ENCODE measurements at places on chromosomes 1 and 21.
A peak's percentile ranks its signal among the peaks of the same experiment; 100 is the strongest.

DNA sequence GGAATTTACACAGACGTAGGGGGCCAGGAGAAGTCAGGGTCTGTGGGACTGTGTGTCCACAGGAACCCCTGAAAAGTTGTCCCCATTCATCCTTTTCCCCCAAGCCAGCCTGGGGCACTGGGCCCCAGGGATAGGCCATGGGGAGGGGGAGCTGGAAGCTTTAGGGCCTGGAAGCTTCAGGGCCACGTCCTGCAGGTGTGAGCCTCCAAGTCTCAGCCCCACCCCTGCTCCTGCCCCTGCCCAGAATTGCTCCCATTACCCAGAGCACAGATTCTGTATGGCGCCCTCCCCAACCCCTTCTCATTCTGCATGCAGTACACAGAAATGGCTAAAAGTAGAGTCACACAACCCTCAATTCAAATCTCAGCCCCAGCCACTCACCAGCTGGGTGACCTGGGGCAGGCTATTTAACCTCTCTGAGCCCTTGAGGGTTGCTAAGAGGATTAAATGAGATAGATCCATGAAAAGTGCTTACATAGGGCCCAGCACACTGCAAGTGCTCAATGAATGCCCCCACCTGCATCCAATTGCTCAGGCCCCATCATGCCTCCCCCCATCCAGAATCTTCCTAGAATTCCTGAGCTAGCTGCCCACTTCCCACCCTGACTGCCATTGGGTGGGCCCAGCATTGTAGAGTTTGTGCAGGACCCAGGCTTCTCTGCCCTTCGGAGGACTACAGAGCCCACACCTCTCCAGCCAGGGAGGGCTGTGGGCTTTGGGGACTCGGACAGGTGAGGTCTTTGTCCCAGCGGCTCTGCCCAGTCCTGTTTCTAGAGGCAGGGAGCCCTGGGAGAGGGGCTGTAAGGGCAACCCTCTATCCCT lies 6.5 kb downstream of the RAP1GAP start:
- DNase-seq: no peak

GRCh38 chr1:199794105-199794863 lies 233.2 kb upstream of the NR5A2 start:
- DNase-seq: no peak

DNA sequence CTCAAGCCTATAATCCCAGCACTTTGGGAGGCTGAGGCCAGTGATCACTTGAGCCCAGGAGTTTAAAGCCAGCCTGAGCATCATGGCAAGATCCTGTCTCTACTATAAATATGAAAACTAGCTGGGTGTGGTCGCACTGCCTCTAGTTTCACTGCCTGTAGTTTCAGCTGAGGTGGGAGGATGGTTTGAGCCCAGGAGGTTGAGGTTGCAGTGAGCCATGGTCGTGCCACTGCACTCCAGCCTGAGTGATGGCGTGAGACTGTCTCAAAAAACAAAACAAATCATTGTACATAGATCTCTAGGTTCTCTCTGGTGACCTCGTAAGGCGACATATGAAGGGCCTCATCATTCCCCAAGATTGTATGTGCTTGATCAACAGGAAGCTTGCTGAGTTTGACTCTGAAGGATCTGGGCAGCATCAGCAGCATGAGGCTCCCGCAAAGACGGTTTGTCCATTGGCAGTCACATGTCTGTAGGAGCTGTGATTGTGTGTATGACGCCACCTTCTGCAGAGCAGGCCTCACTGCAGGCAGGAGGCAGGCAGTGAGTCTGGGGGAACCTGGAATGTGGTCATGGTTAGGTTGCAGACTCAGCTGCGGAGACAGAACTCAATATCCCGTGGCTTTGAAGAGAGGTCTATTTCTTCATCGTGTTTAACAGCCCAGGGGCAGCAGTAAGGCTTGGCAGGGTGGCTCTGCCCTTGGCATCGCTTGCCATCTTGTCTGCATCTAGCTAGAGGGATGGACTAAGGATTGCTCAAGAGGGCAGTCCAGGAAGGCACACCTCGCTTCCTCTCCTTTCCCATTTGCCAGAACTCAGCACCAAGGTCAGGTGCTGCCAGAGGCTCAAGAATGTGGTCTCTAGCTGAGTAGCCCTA lies 14.0 kb downstream of the ATP5PO start:
- no peak for DNase-seq

DNA sequence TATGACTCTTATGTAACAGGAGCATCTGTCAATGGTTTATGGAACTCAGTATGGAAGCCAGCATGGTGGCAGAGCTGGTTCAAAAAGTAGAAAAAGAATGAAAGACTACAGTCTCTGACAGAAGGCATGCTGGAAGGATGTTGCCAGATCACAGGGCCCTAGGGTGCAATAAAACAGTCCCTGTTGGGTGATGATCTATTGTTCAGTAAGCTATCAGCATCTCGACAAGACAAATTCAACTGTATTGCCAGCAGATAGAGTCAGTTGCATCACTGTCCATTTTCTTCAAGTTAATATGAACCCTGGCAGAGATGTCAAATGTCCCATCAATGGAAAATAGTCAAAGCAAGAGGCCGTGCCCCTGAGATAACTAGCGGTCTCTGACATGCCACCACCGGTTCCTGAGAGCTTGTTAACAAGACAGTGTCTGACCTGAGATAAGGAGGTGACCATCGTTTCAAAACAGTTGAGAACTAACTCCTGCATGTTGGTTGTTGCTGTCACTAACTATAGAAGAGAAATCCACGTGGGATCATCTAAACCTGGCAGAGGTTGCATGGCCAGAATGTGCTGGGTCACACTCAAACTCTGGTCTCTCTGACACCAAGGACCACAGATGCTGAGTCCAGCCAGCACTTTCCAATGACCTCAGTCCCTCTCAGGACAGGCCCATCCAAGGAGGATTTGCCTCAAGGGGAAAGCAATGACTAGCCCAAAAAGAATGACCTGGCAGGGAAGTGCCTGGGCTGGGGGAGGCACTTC lies 125.9 kb downstream of the RIPK4 start:
- DNase-seq: no peak

- DNase-seq: no peak
Measured at GRCh38 chr21:44984792-44985440, 45.1 kb downstream of the SLX9 start.

- DNase-seq: no peak
Measured at GRCh38 chr1:26784023-26784871, 3.5 kb upstream of the PIGV start.

- peak; percentile 88 for DNase-seq
Measured at GRCh38 chr1:159076438-159077119, at the start of gene AIM2. Gene AIM2 (minus strand): TSS chr1:159076766. CDS start chr1:159073499, 3,267 bp downstream.

- DNase-seq: no peak
Measured at GRCh38 chr1:25011275-25011674, 81.2 kb upstream of the RUNX3 start.

- peak; percentile 1 for DNase-seq
Measured at GRCh38 chr1:246280551-246280950, 226.5 kb downstream of the SMYD3 start.

DNA sequence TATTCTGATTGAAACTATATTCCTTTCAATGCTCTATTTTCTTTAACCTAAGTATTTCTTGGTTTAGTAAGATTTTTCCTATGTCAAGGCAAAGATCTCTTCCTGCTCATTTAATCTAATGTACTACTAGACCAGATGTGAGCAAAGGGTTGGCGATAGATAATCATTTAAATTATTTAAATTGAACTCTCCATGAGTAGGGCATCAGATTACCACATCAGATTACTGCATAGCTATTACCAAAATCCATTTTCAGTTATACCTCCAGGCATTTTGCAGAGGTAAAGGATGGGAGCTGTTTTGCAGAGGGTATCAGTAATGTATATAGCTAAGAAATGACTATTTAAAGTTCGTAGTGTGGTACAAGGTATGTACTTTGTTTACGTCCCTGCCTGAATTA lies 607.9 kb downstream of the PTPRC start:
- DNase-seq: no peak

GRCh38 chr1:115668579-115668978 lies 26.8 kb downstream of the VANGL1 start:
- DNase-seq: no peak

DNA sequence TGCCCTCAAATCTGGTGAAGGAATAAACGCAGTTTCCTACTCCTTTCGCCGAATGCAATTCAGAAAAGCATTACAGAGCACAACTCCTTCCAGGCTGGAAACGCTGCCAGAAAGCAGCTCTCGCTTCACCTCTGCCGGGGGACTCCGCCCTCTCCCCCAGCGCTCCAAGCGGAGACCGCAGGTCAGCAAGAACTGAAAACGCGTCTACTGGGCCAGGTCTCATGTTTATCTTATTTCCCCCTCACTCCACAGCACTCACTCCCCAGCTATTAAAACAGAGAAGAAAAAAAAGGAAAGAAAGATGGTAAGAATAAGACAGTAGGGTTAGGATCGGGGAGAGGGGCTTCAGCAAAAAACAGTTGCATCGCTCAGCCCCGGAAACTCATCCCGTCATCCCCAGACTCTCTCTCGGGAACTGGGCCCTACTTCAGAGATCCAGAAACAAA lies 833 bp upstream of the RCOR3 start:
- DNase-seq: peak; percentile 58

GRCh38 chr1:204065174-204065985 lies 7.5 kb upstream of the SOX13 start:
- no peak for DNase-seq

GRCh38 chr1:243325305-243325890 lies 69.6 kb downstream of the SDCCAG8 start:
- no peak for DNase-seq

DNA sequence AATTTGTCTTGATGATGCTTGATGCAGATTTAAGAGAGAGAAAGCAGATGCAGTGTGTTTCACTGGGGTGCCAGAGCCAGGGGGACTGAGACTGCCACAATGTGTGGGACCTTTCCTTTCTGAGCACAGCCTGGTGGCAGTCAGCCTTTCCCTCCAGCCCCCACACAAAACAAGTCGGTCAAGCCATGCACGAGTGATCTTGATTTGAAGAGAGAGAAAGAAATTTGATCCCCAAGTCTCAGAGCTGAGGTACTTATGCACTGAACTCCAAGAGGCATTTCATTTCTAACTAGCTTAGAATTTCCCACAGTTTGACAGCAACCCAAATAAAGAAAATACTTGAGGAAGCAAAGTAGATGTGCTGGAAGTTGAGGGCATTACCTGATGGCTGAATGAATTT lies 193.8 kb downstream of the ST6GALNAC3 start:
- no peak for DNase-seq

All from CD4-positive, alpha-beta T cell (primary cell).